ENCODE measurements at places on chromosomes 5 and 9. TPM values are rescaled to one million over a fixed set of nuclear protein-coding genes. Genes with fewer than 3 reads are reported as not detected.
A peak's percentile ranks its signal among the peaks of the same experiment; 100 is the strongest.

GRCh38 chr9:134146774-134147493 is 11.1 kb downstream of the WDR5 start:
- DNase-seq, result no peak

GRCh38 chr9:63817622-63818518 is 1467.1 kb downstream of the FOXD4L5 start:
- peak; percentile 98 for DNase-seq

GRCh38 chr5:109908366-109908765 is 218.6 kb downstream of the MAN2A1 start:
- no peak for DNase-seq

DNA sequence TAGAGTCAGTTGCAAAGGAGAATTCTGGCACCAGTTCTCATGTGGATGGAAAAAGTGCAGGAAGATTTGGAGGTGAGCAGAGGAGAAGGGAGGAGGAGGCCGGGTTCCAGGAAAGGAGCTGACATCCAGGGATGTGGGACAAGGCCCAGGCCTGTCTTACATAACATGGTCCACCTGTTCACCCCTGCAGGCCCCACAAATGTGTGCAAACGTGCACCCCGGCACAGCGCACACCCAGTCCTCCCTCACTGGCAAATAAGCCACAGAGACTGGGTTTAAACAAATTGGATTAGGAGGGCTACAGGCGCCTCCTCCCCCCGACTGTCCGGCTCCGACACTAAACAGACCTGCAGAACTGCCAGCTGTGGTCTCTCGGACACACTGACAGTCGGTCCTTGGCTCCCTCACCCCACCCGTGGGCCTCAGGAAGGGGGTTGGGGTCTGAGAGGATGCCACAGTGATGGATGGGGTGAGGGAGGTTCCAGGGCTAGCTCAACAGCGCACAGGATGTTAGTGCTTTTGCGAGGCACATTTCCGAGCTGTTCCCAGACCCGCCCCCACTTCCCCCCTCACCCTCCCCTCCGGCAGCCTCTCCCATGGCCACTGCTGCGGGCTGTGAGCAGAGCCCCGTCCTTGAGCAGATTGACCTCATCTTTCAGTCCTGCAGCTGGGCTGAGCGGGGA is 43.4 kb upstream of the IL17B start:
- DNase-seq, result no peak

- no peak for DNase-seq
Observed at GRCh38 chr9:95669253-95669652, 152.5 kb upstream of the PTCH1 start.

- DNase-seq, result no peak
Observed at GRCh38 chr9:89433826-89434225, 64.1 kb downstream of the SEMA4D start.

DNA sequence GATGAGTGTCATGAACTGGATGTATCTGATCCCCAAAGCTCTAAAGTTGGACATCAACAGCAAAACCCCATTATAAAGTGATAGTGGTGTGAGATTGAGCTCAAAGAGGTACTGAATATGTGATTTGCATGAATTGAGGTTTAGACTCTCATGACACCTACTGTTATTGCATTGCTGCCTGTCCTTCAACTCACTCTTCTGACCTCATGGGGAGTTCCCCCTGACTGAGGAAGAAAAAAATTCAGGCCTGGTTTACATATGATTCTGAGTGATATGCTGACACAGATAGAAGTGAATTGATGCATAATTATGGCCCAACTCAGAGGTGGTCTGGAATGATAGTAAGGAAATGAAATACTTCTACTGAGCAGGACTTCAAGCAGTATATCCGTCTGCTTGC is 76.2 kb upstream of the CHD1 start:
- no peak for DNase-seq

- DNase-seq, result peak; percentile 94
Observed at GRCh38 chr9:81686614-81687520, 2.5 kb downstream of the TLE1 start.

GRCh38 chr5:68053202-68053601 is 162.4 kb upstream of the PIK3R1 start:
- DNase-seq, result no peak

DNA sequence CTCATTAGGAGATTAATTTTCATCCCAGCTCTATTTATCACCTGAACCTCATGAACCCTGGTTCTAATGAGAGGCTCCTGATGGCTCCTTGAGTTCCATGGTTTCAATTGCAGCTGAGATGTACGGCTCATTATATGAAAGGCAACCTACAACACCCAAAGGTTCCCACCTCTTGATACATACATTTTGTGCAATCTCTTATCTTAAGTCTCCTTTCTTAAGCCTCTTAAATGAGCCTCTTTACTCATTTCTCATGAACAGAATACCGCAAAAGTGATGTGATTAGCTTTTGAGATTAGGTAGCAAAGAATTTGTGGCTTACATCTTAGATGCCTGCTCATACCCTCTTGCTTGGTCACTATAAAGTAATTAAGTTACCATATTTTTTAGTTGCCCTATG is 1964.0 kb upstream of the CDH6 start:
- DNase-seq, result no peak

- DNase-seq, result peak; percentile 56
Observed at GRCh38 chr5:6424110-6424659, 24.5 kb upstream of the UBE2QL1 start.

GRCh38 chr9:6506571-6506970 is 93.6 kb downstream of the UHRF2 start:
- DNase-seq, result no peak

GRCh38 chr9:101628173-101628572 is 33.4 kb upstream of the PPP3R2 start:
- DNase-seq, result no peak

- no peak for DNase-seq
Observed at GRCh38 chr9:110443866-110444220, 106.2 kb upstream of the TXNDC8 start.

- no peak for DNase-seq
Observed at GRCh38 chr5:9098990-9099389, 446.9 kb downstream of the SEMA5A start.

- DNase-seq, result no peak
Observed at GRCh38 chr5:117657541-117657940, 1082.9 kb upstream of the SEMA6A start.

- no peak for DNase-seq
Observed at GRCh38 chr5:108989761-108990392, 242.2 kb downstream of the FER start.

- no peak for DNase-seq
Observed at GRCh38 chr5:154262342-154262741, 71.8 kb downstream of the GALNT10 start.

- DNase-seq, result no peak
Observed at GRCh38 chr5:102528600-102528999, 29.8 kb upstream of the SLCO6A1 start.

DNA sequence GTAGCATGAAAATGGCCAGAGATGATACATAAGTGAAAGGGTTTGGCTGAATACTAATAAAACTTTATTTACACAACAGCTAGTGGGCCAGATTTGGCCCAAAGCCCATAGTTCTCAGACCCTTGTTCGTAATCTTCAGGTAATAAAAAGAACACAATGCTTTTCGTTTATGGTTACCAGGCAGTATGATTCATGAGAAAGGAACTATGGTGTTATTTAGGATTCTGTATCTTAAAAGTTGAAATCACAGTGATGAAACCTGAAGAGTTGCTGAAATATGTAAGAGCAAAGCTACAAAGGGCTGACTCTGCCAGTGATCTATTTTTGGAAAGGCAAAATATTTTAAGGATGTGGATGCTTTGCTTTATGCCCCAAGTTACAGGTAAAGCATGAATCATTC is 192.7 kb downstream of the SMC2 start:
- no peak for DNase-seq

- DNase-seq, result no peak
Observed at GRCh38 chr5:165185716-165186115, 1680.3 kb downstream of the MAT2B start.

DNA sequence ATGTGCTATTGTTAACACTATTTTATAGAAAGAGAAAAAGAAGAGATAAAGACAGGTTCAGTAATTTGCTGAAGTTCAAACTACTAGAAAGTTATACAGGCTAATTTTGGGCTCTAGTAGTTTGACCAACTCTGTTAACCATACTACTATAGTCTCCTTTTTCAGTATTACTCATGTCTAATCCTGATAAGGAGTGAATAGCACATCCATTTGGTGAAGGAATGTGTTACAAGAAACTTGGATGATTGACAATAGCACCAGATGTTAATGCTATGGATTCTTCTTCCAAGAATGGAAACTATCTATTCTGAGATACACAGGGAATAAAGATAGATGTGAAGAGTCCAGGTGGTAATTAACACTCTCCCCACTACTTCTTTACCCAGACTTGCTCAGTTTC is 677.3 kb downstream of the PRELID2 start:
- DNase-seq, result no peak

DNA sequence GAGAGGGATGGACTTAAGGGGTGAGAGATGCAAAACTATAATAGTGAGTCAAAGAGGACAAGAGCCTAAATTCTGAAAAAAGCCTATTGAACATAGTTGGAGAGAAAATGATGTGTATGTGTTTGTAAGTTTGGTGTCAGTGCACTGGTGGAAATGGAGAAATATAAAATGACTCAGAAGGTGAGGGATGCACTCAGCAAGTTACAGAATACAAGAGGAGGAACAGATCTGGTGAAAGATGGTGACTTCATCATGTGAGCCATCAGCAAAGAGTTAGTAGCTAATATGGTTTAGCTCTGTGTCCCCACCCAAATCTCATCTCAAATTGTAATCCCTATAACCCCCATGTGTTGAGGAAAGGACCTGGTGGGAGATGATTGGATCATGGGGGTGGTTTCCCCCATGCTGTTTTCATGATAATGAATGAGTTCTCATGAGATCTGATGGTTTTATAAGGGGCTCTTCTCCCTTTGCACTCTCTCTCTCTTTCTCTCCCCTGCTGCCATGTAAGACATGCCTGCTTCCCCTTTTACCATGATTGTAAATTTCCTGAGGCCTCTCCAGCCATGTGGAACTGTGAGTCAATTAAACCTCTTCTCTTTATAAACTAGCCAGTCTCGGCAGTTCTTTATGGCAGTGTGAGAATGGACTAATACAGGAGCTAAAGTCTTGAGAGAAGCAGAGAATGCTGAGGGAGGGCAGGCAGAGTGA is 30.4 kb upstream of the FYB1 start:
- DNase-seq, result no peak

DNA sequence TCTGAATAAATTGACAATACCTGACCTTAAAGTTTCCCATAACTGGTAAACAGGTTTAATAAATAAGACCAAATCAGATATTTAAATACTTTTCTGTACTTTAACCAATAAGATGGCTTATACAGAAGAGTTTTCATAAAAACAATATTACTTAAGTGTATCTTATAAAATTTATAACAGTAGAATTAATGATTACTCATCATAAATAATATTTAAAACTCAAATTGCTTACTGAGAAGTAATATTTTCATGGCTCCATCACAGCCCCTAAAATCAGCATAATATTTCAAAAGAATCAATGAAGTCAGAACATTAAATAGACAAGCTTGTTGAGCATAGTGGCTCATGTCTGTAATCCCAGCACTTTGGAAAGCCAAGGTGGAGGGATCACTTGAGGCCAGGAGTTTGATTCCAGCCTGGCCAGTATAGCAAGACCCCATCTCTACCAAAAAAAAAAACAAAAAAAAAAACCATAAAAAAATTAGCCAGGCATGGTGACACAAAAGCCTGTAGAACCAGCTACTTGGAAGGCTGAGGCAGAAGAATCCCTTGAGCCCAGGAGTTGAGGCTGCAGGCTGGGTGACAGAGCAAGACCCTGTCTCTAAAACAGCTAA is 23.5 kb downstream of the HOMER1 start:
- DNase-seq, result no peak

GRCh38 chr9:82334286-82334685 is 345.7 kb downstream of the SPATA31D1 start:
- DNase-seq, result no peak

DNA sequence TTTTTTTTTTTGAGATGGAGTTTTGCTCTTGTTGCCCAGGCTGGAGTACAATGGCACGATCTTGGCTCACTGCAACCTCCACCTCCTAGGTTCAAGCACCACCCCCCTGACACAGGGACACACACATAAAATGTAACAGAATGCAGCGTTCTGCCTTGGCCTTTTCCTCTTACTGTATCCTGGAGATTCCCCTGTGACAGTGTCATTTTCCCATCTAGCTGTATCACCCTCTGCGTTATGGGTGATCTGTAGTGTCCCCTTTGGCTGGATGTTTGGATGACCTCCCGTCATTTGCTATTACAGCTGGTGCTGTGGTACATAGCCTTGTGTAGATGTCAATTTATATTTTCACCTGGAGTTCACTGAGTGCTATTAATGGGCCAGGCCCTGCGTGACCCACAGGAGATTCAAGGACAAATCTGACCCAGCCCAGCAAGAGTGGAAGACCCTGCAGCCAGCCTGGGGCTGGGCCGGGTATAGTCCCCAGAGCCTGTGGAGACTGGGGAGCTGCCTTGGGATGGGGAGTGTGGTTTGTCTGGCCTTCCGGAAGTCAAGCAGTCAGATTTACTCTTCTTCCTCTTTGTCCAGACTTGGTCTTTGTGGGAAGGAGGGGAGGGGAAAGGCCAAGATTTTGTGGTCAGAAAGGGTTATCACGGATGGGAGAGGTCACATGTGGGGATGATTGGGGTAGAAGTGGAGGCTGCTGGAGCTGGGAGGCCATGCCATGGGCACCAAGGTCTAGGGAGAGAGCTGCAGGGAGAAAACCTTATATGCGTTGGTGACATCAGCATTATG is 43.6 kb downstream of the ERGIC1 start:
- DNase-seq, result no peak

DNA sequence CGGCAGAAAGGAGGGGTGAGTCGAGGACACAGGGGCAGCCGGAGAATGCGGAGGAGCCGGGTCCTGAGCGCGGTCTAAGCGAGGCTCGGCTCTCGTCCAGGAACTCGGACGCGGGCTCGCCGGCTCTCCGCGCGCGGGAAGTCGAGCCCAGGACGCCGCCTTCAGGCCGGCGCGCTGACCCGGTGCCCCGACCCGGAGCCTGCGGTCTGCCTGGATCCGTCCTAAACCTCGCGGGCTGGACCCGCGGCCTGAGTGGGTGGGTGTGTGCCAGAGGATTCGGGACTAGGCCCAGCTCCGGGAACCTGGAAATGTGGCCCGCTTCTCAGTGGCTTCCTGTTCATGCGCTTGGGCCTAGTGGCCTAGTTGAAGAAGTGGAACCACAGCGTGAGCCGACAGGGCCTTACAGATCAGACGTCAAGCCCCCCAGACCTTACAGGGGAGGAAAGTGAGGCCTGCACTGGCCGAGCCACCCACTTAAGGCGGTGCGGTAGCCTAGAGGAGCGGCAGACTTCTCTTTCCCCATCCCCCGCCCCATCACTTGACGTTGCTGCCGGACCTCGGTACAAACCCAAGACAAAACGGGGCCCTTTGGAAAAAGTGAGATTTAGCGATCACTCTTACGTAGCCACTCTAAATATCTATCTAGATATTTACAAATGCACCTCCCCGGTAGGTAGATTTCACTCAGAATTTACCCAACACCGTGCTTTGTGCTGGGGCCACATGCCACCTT is 1.2 kb downstream of the CDKN2B-AS1 start:
- no peak for DNase-seq

NME5 gene
- total RNA-seq, result not detected

LRRC19 gene
- total RNA-seq, result not detected

LMX1B gene
- total RNA-seq, result not detected

QRFP gene
- not detected for total RNA-seq

DRD1 gene
- not detected for total RNA-seq

SPATA31D4 gene
- total RNA-seq, result not detected

HSPA9 gene
- total RNA-seq, result 156 TPM

CCL21 gene
- total RNA-seq, result 174 TPM

GNA14 gene
- total RNA-seq, result 11.0 TPM

RANBP17 gene
- total RNA-seq, result 5.4 TPM

CDX1 gene
- total RNA-seq, result not detected

SLC31A1 gene
- 9.3 TPM for total RNA-seq

C9orf153 gene
- not detected for total RNA-seq

PPIC gene
- 21.6 TPM for total RNA-seq

SPATA31A3 gene
- not detected for total RNA-seq

LCP2 gene
- total RNA-seq, result 25.5 TPM

ENTPD2 gene
- 4.9 TPM for total RNA-seq
